ENCODE measurements at places on chromosomes 2 and 18.

GRCh38 chr2:26052740-26053139 is 18.9 kb downstream of the RAB10 start:
- DNase-seq = no peak

GRCh38 chr2:178270338-178270737 is 76.0 kb downstream of the OSBPL6 start:
- DNase-seq = no peak

- DNase-seq = no peak
These were observed 73.4 kb downstream of the COL4A3 start for GRCh38 chr2:227237786-227238185.

DNA sequence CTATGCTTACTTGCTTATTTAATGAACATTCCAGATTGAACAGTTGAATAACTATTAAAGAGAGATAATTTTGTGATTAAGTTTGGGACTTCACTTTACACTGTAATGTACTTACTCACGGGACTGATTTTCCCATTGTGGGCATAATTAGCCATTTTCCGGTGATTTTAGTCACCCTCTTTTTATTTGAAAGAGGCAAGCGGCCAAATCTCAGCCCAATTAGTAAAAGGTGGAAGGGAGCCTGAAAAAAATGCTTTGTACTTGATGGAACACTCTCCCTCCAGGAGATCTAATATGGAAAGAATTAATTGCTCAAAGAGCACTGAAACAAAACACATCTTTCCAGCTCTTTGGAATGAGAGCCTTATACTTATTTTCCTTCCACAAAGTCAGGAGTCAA is 50.2 kb downstream of the CALCRL start:
- no peak for DNase-seq

DNA sequence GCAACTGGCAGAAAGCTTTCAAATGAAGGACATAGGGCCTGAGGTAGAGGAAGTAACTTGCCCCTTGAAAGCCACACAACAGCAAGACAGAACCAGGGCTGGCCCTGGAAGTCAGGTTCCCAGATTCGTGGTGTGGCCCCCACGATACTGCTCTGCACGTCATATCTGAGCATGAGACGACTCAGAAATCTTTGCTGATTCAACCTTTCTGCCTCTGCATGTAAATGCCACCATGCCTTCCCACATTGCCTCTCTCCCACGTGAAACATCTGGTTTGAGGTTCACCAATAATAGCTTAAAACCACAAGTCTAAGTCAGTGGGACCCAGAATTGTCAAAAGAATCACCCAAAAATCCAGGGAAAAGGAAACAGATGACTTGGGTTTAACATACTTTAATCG is 214.0 kb upstream of the TRIB2 start:
- no peak for DNase-seq

DNA sequence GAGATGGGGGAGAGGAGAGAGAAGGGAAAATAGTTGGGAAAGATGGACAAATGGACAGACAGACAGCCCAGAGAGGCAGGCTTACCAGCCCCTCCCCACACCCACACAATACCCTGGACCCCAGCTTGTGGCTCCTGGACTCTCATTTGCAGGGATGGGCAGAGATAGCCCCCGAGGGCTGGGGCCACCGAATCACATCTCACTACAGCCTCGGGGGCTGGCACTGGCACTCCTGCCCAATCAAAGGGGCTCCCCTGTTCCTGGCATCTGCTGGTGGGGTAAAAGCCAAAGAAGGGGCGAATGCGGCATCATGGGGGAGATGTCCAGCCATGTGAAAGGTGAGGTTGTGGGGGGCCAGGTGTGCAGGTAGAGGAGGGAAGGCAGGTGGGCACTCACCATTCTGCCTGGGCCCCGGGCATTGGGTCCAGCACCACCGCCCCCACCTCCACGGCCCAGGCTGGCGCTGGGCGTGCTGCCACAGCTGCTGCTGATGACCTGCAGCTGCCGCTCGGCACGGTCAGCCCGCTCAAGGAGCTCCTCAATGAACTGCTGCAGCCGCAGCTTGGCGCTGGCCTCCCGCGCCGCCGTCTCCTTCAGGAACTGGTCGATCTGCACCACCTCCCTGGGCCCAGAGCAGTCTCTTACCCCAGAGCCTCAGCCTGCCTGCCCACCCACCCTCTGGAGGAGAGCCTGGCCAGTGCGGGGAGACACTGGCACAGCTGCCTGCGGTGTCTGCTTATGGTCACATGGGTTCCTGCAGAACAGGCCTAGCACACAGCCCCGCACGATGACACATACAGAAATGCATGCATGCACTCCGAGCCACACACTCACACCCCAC is 18.0 kb downstream of the FBXO41 start:
- DNase-seq = no peak

DNA sequence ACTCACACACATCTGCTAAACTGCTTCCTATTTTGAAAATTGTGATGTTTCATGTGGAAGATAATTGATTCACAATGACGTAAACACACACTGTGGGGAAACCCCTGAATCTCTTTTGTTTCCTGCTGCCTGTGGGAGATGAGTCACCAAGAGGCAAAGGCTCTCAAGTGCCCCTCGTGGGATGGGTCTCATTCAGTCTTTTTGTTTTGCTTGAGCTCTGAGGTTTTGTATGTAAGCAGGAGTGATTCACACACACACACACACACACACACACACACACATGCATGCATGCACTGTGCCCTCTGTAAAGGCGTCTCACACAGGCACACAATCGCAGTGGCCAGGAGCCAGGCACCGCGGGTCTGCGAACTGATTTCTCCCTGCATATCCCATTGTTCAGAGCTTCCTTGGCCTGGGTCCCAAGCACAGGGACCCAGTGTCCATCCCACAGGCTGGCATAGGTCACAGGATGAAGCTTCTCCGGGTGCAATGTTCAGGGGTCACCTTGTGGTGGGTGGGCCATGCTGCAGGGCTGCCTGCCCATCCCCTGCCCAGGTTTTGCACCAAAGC is 12.1 kb upstream of the ARHGEF4 start:
- DNase-seq = peak; percentile 56

DNA sequence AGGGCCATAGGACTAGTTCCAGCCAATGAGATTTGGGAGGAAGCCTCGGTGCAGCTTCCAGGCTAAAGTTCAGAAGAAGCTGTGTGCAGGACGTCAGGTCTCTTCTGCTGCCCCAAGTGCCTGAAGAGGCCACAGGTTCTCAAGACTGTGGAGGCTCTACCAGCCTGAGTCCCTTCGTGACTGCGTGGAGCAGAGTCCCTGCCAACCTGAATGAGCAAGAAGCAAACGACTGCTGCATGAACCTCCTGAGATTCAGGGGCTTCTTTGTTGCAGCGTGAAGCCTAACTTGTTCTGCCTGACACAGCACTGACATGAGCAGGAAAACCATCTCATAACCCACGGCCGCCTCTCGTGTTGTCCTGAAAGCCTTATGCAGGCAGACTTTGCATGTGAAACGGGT is 39.7 kb downstream of the TWIST2 start:
- DNase-seq = no peak

GRCh38 chr2:175062787-175063585 is 57.8 kb upstream of the CHN1 start:
- DNase-seq = no peak

DNA sequence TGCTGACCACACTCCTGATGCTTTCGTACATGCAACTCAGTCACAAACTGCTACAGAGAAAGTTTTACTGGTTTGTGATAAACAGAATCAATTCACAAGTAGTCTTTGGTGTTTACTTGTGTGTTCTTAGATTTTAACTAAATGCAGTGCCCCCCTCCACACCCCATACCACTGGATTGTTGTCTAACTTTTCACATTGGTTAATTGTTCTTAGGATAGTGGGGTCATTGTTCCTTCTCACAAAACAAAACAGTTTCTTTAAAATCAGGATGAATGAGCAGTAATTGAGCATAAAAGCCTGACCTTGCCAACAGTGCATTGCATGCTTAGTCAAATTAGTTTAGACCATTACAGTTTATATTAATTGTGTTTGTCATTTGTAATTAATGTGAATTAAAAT is 14.1 kb upstream of the PNPT1 start:
- DNase-seq = peak; percentile 90

GRCh38 chr18:9724797-9725585 is 16.9 kb downstream of the RAB31 start:
- no peak for DNase-seq

- no peak for DNase-seq
These were observed 352.3 kb upstream of the MEIS1 start for GRCh38 chr2:66082581-66082980.

DNA sequence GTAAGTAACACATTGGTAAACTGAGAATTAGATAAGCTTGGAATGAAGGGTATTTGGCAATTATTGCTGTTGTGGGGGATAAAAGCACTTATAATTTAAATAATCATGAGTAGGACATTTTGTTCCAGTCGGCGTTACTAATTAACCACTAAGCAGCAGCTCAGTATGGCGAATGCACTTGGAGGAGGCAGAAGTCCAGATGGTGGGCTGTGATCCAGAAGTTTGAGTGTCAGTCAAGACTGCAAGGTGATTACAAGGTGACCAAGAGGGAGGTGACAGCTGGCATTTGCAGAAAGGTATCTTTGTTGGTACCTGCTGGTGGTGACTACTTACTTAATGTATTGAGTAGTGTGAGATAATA is 643.6 kb upstream of the FAM98A start:
- no peak for DNase-seq

GRCh38 chr2:202147775-202148174 is 74.7 kb downstream of the KIAA2012 start:
- DNase-seq = no peak

DNA sequence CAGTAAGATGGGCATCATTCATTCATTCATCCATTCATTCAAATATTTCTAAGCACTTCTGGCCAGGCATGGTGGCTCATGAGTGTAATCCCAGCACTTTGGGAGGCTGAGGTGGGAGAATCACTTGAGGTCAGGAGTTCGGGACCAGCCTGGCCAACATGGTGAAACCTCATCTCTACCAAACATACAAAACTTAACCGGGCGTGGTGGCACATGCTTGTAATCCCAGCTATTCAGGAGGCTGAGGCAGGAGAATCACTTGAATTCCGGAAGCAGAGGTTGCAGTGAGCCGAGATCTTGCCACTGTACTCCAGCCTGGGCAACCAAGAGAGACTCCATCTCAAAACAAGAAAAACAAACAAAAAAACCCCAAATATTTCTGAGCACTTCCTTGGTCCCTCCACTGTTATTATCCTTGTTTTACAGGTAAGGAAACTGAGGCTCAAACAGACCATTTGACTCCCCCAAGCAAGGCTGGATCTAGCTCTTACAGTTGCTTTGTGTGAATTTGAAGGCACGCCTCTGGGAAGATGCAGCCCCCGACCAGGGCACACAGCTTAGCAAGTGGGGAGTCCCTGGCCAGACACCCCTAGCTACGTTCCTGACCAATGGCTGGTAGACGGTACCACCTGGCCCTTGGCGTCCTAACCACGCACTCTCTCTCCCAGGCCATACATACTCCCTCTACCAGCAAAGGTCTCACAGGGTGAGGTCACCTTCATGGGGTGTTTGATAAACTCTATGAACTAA is 50.6 kb upstream of the ODC1 start:
- no peak for DNase-seq

GRCh38 chr2:238255151-238255551 is 15.3 kb upstream of the HES6 start:
- no peak for DNase-seq

DNA sequence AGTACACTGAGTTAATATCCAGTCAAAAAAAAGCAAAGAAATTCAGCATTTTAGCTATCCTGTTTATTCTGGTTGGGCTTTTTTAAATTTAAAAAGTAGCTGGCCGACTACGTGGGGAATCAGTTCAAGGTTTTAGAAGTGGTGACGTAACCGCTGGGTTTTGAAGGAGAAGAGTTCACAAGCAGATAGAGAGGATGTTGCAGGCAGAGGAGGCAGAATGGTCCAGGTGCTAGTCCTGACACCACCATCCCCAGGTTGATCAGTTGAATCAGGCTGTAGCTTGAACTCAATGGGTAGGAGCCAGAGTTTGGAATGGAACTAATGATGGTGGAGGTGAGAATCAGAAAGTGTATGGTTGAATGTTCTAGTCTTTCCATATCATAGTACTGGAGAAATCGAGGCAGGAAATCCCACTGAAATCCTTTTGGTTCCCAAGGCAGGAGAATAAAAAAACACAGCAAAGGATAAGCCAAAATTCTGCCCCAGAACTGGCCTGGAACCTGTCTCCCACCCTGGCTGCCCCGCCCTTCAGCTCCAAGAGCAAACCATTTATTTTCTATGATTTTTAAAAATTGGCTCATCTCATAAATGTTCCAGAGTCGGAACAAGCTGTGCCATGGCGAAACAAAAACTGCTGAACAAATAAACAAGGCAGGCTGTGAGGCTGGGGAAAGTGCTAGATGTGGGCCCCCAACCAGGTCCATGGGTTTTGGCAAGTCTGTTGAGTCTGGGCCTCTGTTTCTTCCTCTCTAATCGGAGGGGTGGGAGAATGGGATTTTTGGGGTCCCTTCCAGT is 44.0 kb downstream of the SLC4A1AP start:
- no peak for DNase-seq

- DNase-seq = peak; percentile 66
These were observed 8.6 kb downstream of the DOCK10 start for GRCh38 chr2:225033440-225034318.

- no peak for DNase-seq
These were observed 795.5 kb upstream of the CDH2 start for GRCh38 chr18:28972333-28972907.

DNA sequence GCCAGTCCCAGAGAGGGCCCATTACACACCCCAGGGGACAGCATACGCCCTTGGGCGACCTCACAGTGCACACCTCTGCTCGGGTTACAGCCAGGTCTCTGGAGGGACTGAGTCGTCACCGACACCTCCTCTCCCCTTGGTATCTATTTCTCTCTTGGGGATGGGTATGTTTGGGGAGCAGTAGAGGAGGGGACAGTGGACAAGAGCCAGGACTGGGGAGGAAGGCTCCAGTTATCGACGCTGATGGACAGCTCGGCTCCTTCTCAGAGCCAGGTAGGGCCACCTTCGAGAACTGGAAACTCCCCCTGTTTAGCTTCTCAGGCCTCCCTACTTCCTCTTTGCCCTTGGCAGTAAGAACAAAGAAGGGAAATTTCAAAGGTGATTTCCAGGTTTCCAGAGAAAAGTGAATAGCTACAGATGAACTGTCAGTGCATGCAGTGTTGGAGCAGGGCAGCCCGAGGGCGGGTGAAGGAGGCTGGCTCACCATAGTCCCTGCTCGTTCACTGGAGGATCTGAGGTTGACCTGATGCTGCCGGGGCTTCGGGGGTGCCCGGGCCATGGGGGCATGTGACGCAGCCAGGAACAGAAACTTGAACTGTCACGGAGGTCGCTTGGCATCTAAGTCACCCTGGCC is 4.4 kb upstream of the SEMA4C start:
- no peak for DNase-seq

GRCh38 chr18:37570336-37570930 is 4.8 kb upstream of the CELF4 start:
- DNase-seq = no peak

GRCh38 chr2:159281002-159281401 is 5.5 kb downstream of the WDSUB1 start:
- no peak for DNase-seq

- DNase-seq = no peak
These were observed 70.6 kb downstream of the GDF7 start for GRCh38 chr2:20737505-20737904.
